ENCODE measurements at places on chromosomes 2 and 18.
A peak's percentile ranks its signal among the peaks of the same experiment; 100 is the strongest.

DNA sequence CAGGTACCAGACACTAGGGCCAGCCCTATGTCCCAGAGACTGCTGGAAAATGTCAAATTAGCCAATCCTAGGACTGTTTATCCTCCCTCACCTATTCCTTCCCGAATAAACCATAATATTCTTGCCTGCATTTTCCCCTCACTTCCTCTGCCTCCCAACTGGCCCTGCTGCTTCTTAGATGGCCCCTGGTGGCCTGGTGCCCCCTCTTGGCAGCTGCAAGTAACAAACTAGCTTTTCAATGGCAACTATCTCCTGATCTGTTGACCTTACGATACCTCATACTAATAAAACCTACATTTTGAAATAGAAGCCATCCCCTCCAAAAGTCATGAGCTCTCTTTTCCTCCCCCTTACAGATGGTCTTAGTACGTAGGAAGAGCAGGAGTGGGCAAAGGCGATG, 132.0 kb downstream of the ALPK2 start:
- peak; percentile 12 for DNase-seq

DNA sequence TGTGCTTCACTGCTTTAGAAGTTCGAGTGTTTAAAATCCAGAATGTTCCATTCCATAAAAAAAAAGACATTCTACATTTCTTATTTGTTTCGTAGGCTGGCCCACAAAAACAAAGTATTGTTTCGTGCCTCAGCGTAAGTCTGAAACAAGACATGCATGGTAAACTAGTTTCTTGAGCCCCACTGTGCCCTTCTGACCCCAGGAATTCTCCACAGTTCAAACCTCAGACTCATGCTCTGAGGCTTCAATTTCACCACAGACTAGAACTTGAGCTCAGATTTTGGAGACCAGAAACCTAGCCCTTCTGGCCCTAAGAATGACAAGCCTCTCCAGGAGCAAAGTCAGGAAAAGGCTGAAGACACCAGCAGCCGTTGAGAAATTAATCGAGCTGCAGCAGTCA, 151.5 kb downstream of the SLC8A1 start:
- DNase-seq, result no peak

GRCh38 chr2:157245846-157246764, 11.4 kb upstream of the GALNT5 start:
- DNase-seq, result peak; percentile 39

GRCh38 chr2:149039213-149039724, 770 bp downstream of the LYPD6B start:
- no peak for DNase-seq

- no peak for DNase-seq
Observed at GRCh38 chr2:187055463-187055862, 206.5 kb upstream of the ZSWIM2 start.

DNA sequence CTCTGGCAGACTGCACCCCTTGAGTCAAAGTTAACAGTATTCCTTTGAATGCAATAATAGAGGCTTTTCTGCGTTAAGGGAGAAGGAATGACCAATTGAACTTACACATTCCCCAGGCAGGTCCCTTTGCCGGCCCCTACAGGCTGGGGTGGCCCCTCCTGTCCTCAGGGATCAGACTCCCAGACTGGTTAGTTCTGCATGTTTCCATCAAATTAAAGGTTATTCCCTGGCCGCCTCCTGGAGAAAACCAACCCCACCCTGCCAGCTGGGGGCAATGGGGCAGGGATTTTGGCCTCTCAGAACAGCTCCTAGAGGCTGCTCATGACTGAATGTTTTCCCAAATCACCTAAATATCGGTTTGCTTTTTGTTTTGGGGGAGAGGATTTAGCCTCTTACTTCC, 199.6 kb downstream of the MGAT5 start:
- DNase-seq, result no peak

DNA sequence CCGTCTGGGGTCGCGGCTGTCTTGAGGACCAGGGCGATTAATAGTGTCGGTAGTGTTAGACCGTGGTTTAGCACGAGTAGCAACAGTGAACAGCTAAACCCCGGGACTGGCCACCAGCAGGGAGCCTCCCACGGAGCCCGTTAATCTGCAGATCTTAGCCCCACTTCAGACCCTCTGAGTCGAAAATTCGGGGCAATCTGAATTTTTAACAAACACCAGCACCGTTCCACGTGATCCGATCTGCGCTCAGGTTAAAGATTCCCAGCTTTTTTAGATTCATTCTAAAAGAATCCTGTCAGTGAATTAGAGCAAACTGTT, 479 bp upstream of the ATP5F1A start:
- no peak for DNase-seq

DNA sequence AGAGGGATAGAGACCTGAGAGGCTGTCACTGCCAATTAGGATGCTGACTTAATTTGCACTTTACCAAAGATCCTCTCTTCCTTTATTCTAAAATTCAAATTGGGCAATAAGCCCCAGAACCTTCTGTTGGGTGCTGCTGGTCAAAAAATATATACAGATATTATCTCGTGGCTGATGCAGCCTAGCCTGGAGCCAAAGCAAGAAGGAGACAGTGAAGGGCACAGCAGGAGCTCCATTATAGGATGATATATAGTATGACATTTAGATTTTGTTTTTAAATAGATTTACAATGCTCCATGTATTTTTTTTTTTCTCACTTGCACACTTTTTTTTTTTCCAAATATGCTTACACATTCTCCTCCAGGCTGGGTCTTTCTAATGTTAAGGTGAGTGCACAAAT, 579.3 kb downstream of the PIK3C3 start:
- no peak for DNase-seq

DNA sequence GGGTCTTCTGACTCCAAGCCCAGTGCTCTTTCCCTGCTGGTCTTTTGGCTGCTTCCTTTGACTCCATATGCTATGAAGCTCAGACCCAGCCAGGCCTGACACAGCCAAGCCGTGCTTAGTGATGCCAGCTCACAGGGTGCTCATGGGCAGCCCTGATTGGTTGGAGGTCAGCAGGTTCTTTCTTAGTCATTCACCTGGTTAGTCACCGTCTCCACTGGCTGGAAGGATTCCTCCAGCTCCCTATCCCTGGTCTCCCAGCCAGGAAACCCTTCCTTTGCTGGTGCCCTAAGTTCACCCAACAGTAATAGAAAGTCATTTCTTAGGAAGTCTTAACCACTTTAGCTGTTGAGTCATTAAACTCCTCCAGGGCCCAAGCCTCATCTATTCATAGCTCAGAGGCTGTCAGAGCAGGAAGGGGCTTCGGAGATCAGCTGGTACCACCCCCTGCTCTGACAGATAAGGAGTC, 3.9 kb downstream of the KCNK3 start:
- DNase-seq, result no peak

- no peak for DNase-seq
Observed at GRCh38 chr2:236505041-236505440, 64.6 kb upstream of the ACKR3 start.

GRCh38 chr2:218984239-218985020, 554 bp downstream of the FEV start:
- no peak for DNase-seq

GRCh38 chr18:21364471-21364870, 122.4 kb downstream of the GREB1L start:
- DNase-seq, result no peak

- no peak for DNase-seq
Observed at GRCh38 chr18:4994710-4995109, 202.3 kb downstream of the AKAIN1 start.

DNA sequence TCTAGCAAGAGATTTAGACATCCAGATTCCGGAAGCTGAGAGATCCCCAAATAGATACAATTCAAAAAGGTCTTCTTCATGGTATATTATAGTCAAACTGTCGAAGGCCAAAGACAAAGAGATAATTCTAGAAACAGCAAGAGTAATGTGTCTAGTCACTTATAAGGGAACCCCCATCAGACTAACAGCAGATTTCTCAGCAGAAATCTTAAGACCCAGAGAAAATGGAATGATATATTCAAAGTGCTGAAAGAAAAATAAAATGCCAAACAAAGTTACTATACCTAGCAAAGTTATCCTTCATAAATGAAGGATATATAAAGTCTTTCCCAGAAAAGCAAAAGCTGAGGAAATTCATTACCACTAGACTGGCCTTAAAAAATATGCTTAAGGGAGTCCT, 36.1 kb upstream of the PAX3 start:
- no peak for DNase-seq

GRCh38 chr2:168825126-168825525, 22.7 kb downstream of the NOSTRIN start:
- DNase-seq, result no peak

DNA sequence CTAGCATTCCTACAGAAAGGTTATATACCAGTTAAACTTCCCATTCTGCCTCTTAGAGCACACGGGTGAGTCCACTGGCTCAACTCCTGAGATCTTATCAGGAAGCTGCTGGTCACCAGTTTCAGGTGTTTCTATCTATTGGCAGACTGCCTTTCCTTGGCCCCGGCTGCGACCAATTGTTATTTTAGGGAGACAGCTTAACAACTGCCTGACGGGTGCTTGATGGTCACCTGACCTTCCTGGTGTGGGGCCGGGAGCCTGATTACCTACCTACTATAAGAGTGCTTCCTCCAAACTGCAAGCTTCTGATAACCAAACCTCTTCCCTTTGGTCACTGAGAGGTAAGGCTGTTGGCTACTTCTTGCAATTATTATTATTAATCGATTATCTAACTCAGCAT, 122.1 kb upstream of the XIRP2 start:
- no peak for DNase-seq

- no peak for DNase-seq
Observed at GRCh38 chr2:129945557-129945956, 33.9 kb upstream of the RAB6C start.

GRCh38 chr18:12345491-12346239, 31.4 kb downstream of the AFG3L2 start:
- DNase-seq, result no peak

DNA sequence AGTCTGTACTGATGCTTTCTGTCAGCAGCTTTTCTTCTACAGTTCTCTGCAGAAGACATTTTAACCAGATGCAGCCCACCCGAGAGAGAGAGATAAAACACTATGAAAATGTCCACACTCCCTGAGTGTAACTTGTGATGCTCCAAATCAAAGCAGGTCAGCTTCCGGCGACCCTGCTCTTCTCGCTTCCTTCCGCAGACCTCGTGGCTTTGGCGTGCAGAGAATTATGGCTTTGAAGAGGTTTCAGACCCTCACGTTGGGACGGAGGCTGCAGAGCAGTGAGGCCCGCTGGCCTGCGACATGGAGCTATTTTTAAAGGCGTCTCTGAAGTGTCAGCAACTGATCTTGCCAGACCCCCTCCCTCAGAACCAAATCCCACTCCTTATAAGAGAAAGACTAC, 41.8 kb downstream of the TMEM163 start:
- no peak for DNase-seq

GRCh38 chr2:207681431-207681830, 30.0 kb upstream of the CCNYL1 start:
- no peak for DNase-seq
